ENCODE measurements at places on chromosomes 1 and 21.

DNA sequence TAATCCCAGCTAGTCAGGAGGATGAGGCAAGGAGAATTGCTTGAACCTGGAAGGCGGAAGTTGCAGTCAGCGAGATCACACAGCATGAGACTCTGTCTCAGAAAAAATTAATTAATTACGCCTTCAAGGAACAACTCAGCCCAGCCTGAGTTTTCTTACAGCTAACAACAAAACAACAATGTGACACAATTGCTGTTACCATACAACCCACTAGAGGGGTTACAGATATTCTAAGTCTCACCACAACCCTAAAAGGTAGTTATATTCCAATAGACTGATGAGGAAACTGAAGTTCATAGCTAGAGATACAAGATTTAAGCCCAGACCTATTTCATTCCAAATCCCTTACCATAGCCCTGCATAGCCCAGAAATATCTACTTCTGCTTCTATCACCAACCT is 2.9 kb upstream of the LRRC8C start:
- DNase-seq: no peak

DNA sequence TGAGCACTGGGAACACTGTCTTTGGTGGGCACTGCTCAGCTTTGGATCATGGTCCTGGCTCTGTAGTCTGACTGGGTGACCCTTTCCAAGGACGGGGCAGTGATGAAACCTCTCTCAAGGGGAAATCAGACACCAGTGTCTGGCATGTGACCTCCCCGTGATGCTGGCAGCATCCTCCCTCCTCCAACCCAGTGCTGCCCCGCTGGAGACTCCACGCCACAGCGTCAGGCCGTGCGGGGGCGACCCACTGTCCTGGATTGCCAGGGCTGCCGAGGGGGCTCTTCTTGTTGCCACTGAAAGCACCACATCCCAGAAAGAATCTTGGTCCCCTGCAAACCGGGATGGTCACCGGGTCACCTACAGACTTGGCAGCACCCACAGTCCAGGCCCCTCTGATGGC is 146.4 kb upstream of the ARHGEF16 start:
- DNase-seq: no peak

DNA sequence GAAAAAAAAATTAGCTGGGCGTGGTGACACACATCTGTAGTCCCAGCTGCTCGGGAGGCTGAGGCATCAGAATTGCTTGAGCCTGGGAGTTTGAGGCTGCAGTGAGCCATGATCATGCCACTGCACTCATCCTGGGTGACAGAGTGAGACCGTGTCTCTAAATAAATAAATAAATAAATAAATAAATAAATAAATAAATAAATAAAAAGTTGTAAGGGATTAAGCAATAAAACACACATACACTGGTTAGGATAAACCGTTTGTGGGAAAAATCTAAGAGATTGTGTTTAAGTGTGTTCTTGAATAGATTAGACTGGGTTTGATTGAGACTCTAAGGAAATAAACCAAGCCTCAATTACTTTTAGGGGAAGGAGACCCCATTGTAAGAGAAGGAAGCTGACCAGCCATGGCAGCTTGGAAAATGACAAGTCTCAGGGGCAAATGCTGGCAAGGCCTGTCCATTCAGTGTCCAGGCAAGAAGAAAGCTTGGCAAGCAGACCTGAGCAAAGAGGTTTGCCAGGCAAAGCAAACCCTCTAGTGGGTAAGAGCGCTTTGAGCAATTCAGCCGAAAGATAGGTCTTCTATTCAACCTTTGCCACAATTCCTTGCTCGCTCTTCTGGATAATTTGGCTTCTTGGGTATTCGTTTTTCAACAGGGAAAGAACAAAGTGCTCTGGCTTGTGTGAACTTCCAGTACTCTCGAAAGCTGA is 106.9 kb upstream of the SERBP1 start:
- DNase-seq: no peak

- DNase-seq: peak; percentile 14
These were observed 51.0 kb downstream of the GADD45A start for GRCh38 chr1:67735806-67736627.
